Prostate gland (tissue), 2 donors: ENCODE measurements at places on chromosomes 7 and 10. TPM values are rescaled to one million over a fixed set of nuclear protein-coding genes. Genes with fewer than 3 reads are reported as not detected.

DNA sequence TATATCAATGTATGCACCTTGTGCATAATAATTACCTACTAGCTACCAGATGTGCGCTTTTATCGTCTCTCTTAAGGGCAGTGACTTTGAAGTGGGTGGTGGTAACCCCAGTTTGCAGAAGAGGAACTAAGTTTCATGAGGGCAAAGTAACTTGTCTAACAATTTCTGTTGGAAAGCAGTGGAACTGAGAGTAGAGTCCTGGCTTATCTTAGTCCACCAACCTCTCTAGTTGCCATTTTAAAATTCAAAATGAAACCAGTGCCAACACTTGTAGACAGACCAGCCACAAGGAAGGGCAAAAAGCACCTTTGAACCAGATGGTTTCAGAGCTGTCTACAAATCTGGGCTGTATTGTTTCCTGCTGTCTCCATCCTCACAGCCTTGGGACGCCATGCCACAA lies 32.0 kb upstream of the RBM20 start:
- no peak overlapping the region for H3K4me3 ChIP-seq
- no peaks in the 10 kb centered on the region for H3K36me3 ChIP-seq
- no peaks in the 10 kb centered on the region for H3K4me1 ChIP-seq
- DNase-seq, result no peak
- H3K27ac ChIP-seq, result no peak overlapping the region

ASIC3 gene
- total RNA-seq, result 1.7 TPM

DNA sequence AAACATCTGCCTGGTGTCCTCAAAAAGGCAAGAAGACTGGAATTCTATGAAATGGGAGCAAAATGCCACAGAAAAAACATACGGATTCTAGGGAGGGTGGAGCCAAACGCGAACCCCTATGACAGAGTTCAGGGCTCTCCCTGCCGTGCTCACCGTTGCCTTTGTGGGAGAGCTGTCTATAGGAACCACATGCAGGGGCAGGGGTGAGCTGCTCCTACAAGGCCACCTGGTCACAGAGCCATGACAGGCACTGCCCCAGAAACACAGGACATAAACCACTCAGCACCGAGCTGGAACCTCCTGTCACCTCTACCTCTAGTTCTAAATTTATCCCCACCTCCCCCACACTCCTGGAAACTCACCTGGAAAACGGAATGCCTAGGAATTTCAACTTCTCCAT lies 155.1 kb upstream of the ZNF32 start:
- no peaks in the 10 kb centered on the region for H3K27me3 ChIP-seq
- H3K4me3 ChIP-seq, result no peak overlapping the region
- no peak overlapping the region for H3K27ac ChIP-seq

PDK4 gene
- 61.3 TPM for total RNA-seq

DNA sequence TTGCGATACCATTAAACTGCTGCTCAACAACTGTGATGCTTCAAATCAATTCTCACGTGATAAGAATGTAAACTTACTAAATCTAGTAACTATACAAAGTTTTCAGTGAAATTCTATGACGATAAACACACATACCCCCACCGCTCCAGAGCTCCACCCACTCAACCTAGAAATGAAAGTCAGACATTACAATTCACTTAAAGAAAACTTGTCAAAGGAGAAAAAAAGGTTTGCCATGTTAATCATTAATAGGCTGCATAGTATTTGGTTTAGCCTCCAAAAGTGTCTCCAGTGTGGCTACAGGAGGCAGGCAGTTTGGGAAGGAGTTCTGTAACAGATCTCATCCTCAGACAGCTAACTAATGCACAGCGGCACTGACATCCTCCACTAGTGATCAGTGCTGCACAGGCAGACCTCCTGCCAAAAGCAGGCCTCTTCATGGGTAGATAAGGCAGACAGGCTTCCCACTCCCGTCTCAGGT lies 3.1 kb downstream of the HERPUD2 start:
- DNase-seq, result no peak
- H3K27me3 ChIP-seq, result no peaks in the 10 kb centered on the region
- no peak overlapping the region for H3K27ac ChIP-seq
- no peak overlapping the region for H3K4me3 ChIP-seq

- no peak overlapping the region for H3K4me3 ChIP-seq
- H3K27ac ChIP-seq, result no peak overlapping the region
- H3K27me3 ChIP-seq, result no peaks in the 10 kb centered on the region
- peaks cover 4% of the 10 kb centered on the region for H3K4me1 ChIP-seq
Observed at GRCh38 chr10:5741276-5741675, 56.6 kb downstream of the TASOR2 start.

GRCh38 chr7:30736291-30736690 lies 15.6 kb upstream of the INMT start:
- H3K4me1 ChIP-seq, result no peaks in the 10 kb centered on the region
- no peak for DNase-seq
- H3K27ac ChIP-seq, result no peak overlapping the region
- H3K4me3 ChIP-seq, result no peak overlapping the region

ELOVL3 gene
- not detected for total RNA-seq

CRPPA gene
- total RNA-seq, result 3.7 TPM

DNA sequence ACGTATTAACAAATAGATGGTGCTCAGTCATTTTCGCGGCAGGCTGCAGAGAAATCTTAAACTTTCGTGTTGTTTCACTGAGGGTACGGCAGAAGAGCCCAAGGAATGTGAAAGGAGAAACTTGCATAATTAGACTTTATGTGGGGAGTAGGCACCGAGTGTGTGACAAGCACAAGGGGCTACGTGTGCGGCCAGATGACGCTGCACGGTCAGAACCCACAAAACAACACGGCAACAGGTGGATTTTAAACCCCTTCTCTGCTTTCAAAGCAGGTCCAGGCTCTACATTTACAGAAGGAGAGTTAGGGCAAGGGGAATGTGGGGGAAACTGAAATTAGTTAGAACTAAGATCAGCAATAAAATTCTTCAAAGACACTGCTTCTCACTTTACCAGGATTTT lies 392 bp upstream of the UCN3 start:
- H3K27me3 ChIP-seq, result no peaks in the 10 kb centered on the region
- no peaks in the 10 kb centered on the region for H3K4me1 ChIP-seq
- H3K27ac ChIP-seq, result no peak overlapping the region
- H3K4me3 ChIP-seq, result no peak overlapping the region

GRCh38 chr7:50632561-50633413 lies 67.6 kb upstream of the DDC start:
- H3K36me3 ChIP-seq, result no peaks in the 10 kb centered on the region
- H3K27ac ChIP-seq, result no peak overlapping the region
- no peak overlapping the region for H3K4me3 ChIP-seq
- H3K27me3 ChIP-seq, result no peaks in the 10 kb centered on the region

DNA sequence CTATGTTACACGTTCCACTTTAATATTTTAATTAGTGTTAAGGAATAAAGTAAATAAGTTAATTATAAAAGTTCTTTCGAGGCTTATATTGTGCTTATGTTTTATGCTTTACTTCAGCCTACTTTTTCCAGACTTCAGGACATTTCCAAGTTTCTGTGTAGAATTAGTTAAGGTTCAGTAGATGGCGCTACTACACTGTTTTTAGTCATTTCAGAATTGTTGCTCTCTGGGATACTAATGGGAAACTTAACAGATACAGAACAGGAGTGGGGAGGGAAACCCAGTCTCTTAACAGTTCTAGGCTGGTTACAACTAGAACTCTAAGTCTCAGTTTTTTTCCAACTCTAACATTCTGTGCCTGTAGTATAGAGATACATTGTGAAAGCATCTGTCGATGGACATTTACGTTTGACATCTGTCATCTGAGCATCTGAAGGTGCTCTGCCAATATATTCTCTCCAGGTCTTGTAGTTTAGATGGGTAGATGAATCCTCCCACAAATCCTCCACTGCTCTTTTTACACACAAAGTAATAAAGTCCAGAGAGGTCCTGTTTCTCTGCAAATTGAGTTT lies 56.8 kb upstream of the FAM171A1 start:
- H3K27me3 ChIP-seq, result no peaks in the 10 kb centered on the region
- H3K4me3 ChIP-seq, result no peak overlapping the region
- H3K27ac ChIP-seq, result no peak overlapping the region
- no peaks in the 10 kb centered on the region for H3K4me1 ChIP-seq

DNA sequence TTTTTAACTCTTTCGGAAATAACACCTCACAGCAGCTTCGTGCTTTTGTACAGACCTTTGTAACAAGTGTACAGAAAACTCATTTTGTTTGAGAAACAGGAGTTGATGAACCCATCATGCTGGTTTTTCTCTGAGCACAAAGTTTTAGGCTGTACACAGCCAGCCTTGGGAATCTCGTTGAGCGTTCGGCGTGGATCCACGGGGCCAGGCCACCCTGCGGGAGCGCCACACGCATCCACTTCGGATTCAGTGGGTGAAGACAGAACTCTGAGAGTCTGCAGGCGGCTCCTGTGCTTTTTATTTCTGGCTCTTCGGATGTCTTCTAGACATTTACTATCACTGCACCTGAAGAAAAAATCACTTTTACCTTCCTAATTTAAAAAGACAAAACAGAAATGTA lies 131.2 kb downstream of the SMURF1 start:
- H3K36me3 ChIP-seq, result peaks cover 9% of the 10 kb centered on the region
- no peaks in the 10 kb centered on the region for H3K4me1 ChIP-seq
- H3K27me3 ChIP-seq, result no peaks in the 10 kb centered on the region
- H3K27ac ChIP-seq, result no peak overlapping the region
- no peak for DNase-seq

DNA sequence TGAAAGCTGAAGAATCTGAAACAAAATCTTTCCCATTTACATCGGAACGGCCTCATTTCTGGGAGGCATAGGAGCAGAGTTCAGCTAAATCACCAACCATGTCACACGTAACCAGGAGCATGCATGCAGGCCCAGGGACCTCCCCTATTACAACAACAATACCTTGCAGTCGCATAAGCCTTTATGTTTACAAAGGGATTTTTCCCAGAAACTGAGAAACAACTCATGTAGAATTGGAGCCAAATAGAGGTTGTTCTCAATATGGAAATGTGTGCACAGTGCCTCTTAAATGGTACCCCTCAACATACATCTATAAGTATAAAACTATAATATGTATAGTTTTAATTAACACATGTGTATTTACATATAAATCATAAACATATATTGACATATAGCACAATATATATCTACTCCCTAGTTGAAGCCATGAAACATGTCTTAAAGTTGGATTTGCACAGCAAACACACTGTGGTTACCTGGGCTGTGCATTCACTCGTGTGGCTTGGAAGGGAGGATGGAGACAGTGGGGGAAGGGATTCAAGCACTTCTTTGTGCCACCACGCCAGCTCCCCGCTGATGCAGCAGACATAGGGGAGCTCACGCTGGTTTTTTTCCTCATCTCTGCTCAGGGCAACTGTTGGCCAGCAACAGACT lies 35.0 kb upstream of the DGKI start:
- H3K36me3 ChIP-seq, result peaks cover 23% of the 10 kb centered on the region
- no peak overlapping the region for H3K27ac ChIP-seq
- DNase-seq, result no peak
- no peaks in the 10 kb centered on the region for H3K27me3 ChIP-seq
- H3K4me3 ChIP-seq, result no peak overlapping the region

- H3K4me1 ChIP-seq, result no peaks in the 10 kb centered on the region
- DNase-seq, result no peak
- no peak overlapping the region for H3K27ac ChIP-seq
- no peaks in the 10 kb centered on the region for H3K36me3 ChIP-seq
- H3K27me3 ChIP-seq, result peaks cover 13% of the 10 kb centered on the region
Observed at GRCh38 chr10:69583106-69583505, 9.9 kb upstream of the NEUROG3 start.

DNA sequence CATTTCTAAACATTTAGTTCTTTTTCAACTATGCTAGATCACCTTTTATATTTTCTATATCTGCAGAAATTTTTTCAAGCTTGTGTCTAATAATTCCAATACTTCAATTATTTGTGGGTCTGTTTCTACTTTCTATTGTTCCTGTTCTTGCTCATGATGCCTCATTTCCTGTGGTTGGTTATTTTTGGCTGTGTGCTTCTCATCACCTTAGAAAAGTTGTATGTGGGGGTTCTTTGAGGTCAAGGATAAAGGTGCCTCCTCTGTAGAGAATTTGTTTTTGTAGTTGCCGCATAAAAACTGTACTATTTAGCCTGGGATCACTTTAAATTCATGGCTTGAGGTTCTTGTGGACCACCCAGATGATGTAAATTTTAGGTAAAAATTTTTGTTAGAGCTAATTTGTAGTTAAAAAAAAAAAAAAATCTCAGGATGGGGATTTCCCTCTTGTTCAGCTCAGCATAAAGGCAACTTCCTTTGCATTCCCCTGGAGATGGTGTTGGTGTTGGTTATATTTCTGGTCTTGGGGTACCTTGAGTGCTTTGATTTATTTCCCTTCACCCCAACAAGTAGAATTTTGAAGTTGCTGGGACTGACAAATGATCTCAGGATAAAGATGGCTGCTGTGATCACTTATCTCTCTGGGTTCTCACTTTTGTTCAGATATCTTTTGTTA lies 27.0 kb upstream of the JAZF1 start:
- H3K4me1 ChIP-seq, result no peaks in the 10 kb centered on the region
- no peak overlapping the region for H3K27ac ChIP-seq

DNA sequence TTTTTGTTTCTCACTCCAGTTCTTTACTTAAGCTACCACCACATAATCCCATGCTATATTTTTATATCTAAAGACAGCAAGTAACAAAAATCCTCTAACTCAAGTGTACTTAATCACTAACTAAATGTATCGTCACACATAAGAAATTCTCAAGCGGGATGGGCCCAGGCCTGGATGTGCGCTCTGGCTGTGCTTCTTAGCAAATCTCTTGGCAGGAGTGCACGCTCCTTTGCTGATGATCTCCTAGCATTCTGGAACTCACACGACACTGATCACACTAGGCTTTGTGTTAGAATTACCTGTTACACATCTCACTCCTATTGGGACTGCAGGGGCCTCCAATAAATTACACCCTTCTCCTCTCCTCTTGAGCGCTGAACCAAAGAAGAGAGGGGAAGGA lies 46.7 kb upstream of the CALD1 start:
- no peaks in the 10 kb centered on the region for H3K27me3 ChIP-seq
- H3K27ac ChIP-seq, result no peak overlapping the region
- no peak for DNase-seq
- H3K4me1 ChIP-seq, result no peaks in the 10 kb centered on the region

DNA sequence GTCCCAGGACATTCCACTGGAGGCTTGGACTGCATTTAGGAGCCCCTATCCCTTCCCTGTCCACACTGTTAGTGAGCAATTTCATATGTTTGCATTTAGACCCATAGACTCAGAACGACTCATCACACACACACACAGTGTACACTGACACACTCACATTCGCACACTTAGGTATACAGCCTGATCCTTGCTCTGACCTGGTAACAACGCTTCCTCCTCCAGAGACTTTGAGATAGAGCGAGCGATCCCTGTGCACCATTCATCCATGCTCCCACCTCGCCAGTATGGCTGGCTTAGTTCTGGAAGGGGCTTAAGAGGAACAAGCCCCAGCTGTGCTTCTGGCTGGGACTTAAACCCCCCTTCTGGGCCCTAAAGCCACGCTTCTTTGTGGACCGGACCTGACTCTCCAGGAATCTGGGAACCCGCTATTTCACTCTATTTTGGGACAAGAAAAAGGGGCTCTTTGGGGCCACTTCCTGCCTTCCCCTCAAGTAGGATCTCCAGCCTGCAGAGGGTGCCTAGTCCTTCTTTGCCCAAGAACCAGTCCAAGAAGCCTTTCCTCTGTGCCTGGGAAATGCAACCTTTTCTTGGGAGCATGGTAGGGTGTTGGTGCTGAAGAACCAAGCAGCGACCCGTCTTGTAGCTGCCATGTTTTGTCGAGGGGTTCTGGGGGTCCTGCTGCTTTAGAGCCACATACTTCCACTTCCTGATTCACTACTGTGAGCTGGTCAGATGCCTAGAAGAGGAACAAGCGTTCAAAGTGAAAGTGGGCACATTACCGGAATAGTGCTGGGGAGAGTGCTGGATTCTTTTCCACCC lies 1.1 kb upstream of the HOXA13 start:
- H3K4me1 ChIP-seq, result no peaks in the 10 kb centered on the region
- no peaks in the 10 kb centered on the region for H3K36me3 ChIP-seq
- DNase-seq, result no peak

ATOH7 gene
- total RNA-seq, result not detected
